ENCODE measurements at places on chromosomes 2 and 18. TPM values are rescaled to one million over a fixed set of nuclear protein-coding genes. Genes with fewer than 3 reads are reported as not detected.

Gene LRRTM4
- total RNA-seq: 0.36 TPM

Gene ZNF385B
- total RNA-seq: 9.7 TPM

Gene SPATA3
- total RNA-seq: not detected

Gene ADGRF3
- total RNA-seq: not detected

Gene SCN7A
- 16.5 TPM for total RNA-seq

Gene TTN
- total RNA-seq: 6,577 TPM

Gene INHA
- not detected for total RNA-seq

Gene ICOS
- total RNA-seq: not detected

Data from gastrocnemius medialis (tissue), 4 donors.